ENCODE measurements at places on chromosomes 3 and 15. TPM values are rescaled to one million over a fixed set of nuclear protein-coding genes. Genes with fewer than 3 reads are reported as not detected.

- no peak for DNase-seq
Observed at GRCh38 chr3:187507266-187507665, 139.1 kb downstream of the RTP4 start.

NKTR gene
- total RNA-seq = 85.9 TPM

SPINK8 gene
- total RNA-seq = not detected

MASP1 gene
- not detected for total RNA-seq

GRCh38 chr3:72953325-72953956, 43.2 kb upstream of the PPP4R2 start:
- no peak for DNase-seq

DNA sequence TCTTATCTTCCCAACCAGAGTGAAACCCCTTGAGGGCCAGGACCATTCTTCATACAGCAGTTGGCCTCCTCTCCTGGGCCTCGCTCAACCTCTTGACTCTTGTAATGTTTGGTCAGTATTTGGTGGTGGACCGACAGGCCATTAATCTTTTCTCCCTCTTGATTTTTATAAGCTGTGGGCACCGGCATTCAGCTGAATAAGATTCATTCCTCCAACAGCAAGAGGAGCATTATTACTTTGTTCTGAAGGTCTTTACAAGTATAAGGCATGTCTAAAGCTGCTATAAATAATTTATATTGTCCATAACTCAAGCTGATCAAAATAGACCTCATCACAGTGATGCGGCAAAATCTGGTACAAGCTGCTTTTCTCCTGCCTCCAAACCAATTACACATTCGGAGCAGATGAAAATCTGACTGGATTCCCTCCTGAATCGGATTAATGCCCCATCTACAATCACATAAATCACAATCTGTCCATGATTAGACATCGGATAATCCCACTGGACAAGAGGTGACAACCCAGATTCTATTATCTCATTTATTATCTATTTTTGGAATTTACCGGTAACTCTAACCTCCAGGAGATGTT, 8.4 kb upstream of the ISL2 start:
- no peak for DNase-seq

DNA sequence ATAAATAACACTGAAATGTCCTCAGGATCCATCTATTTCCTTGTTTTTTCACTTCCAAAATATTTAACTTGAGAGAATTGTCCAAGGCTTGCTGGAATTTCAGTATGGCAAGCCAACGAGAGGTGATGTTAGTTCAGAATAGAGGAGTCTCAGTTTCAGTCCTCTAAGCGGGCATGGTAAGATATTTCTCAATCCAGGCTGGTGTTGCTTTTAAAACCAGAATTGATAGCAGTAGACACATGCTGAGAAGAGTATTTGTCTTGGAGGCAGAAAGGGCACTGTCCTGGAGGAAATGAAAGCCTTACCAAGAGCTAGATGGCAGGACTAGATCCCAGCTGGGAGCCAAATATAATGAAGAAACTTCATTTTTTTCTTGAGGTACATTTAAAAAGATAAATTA, 23.1 kb downstream of the PHLDB2 start:
- no peak for DNase-seq

EFHB gene
- total RNA-seq = 0.44 TPM

DNA sequence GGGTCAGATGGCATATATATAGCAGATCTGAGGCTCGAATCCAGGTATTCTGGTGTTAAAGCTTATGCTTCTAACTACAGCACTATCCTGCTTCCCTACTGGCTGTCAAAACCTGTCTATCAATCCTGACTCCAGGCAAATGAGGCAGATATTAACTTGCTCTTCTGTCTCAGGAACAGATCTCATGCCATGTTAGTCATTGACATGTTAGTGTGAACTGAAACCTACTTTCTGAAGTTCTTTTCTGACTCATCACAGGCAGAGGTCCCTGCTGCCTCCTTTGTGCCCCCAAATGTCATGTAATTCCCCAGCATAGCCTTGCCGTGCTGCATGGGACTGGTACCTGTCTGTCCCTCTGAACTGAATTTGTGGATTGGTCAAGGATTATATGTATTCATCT, 125.0 kb upstream of the SMAD3 start:
- no peak for DNase-seq

All from activated CD8-positive, alpha-beta T cell treated with anti-CD3 and anti-CD28 coated beads, Interleukin-2, amount 10 ng/mL, durations not matched to agents 7 days and 5 days (primary cell).